ENCODE measurements at places on chromosomes 16 and 17.

DNA sequence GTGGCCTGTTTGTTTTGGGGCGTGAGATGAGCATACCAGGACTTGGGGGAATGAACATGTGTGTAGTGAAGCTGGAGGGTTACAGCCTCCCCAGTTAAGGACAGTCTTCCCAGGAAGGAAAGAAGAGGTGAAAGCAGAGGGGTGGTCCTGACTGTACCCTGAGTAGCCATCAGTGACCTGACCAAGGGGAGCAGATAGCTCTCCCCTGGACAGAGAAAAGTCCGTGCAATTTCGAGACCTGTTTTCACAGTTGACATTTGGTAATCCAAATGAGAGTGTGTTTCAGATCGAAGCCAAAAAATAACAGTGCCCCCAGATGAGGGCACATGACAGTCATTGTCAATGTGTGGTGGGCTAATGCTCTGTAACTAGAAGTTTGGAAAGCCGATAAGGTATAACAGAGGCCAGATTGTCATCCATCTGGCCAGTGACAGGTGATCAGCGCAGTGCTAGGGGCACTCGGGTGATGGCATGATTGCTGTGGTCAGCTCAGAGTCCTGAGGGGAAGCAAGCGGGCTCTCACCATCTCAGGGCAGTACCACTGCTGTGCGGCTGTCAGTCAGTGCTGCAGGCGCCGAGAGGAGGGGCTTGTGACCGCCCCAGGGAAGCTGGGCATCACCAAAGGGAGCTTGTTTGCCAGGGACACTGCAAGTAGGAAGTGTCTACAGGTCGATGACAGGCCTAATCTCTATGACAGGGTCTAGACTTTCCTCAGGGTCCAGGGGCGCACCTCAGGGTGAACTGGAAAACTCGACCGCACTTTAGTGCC lies 1.1 kb upstream of the NME2 start:
- no peak for DNase-seq

GRCh38 chr16:77376358-77376757 lies 58.5 kb downstream of the ADAMTS18 start:
- no peak for DNase-seq

- DNase-seq, result peak; percentile 49
These were observed 43.9 kb upstream of the TEX2 start for GRCh38 chr17:64306850-64307463.

DNA sequence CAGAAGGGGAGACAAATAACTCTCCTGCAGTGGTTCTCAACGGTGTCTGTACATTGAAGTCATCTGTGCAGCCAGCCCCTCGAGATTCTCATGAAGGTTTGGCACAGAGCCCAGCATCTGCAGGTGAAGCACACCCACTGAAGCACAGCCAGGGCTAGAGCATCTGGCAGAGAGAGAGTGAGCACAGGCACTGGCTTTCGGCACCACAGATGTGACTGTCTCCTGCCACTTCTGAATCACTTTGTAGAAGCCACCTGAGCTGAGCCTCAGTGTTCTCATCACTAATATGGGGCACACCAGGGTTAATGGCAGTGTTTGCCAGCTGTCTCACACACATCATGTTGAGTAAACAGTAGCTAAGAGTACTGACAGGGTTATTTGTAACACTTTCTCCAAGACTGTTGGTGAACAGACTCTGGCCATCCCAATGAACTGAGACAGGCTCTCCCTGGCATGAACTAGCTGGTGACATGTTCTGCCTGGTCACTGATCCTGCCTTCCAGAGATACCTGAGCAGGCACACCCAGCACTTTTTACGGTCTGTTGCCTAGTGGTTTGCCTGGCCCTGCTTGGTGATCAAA lies 10.9 kb downstream of the HSPB9 start:
- DNase-seq, result no peak
